Aorta (tissue), 5 donors: ENCODE measurements at places on chromosomes 3 and 15.
A peak's percentile ranks its signal among the peaks of the same experiment; 100 is the strongest.

GRCh38 chr3:39103324-39103693 is 4.1 kb downstream of the GORASP1 start:
- H3K4me3 ChIP-seq: no peak overlapping the region
- H3K36me3 ChIP-seq: peaks cover 6% of the 10 kb centered on the region
- H3K27me3 ChIP-seq: no peaks in the 10 kb centered on the region
- H3K27ac ChIP-seq: no peak overlapping the region
- H3K4me1 ChIP-seq: no peaks in the 10 kb centered on the region

GRCh38 chr3:123333401-123333800 is 115.5 kb downstream of the ADCY5 start:
- no peaks in the 10 kb centered on the region for H3K36me3 ChIP-seq
- peak overlapping the region; percentile 65 for H3K27ac ChIP-seq
- no peaks in the 10 kb centered on the region for H3K4me1 ChIP-seq
- H3K27me3 ChIP-seq: no peaks in the 10 kb centered on the region
- DNase-seq: no peak

GRCh38 chr15:50857763-50858162 is 50.7 kb upstream of the AP4E1 start:
- DNase-seq: no peak
- peaks cover 5% of the 10 kb centered on the region for H3K4me1 ChIP-seq
- H3K4me3 ChIP-seq: no peak overlapping the region
- H3K36me3 ChIP-seq: no peaks in the 10 kb centered on the region

DNA sequence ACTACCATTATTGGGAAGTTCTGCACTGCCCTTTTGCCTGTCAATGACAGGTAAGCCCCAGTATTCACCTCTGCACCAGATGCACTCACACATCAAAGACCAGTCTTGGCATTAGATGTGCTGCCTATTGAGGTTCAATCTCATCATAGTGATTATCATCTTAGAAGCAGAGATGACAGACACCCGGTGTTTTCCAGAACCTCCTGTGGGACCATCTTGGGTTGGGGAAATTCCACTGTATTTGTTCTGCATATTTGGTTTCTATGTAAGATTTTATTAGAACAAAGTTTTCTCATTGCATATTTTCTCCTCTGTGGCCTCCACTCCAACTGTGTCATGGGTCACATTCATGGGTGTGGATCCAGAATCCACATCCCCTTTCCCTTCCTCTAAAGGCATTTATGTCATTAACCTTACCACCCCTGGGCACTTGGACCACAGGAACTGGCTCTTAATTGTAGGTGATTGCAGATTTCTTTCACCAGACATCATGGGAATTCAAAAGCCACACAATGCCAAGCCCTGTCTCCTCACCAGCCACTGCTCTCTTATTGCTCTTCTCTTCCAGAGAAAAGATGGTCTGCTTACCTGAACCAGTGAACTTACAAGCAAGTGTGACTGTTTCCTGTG is 31.2 kb downstream of the PLA1A start:
- peak overlapping the region; percentile 54 for H3K27ac ChIP-seq
- no peak for DNase-seq
- H3K36me3 ChIP-seq: no peaks in the 10 kb centered on the region
- H3K4me1 ChIP-seq: no peaks in the 10 kb centered on the region

DNA sequence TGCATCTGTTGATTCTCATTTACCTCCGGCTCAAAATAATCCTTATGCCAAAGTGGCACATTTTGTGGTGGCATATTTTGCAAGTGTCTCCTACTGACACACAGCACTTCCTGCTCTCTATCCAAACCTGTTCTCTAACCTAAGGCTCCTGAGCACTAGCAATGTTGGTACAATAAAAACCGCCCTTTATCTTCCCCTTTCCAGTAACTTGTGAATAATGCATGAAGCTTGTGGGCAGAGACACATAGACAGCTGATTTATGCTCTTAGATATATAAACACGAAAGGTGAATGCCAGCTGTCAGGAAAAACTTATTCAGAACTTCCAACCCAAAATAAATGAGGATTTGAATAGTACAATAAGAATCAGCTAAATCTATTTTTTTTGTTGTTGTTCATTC is 34.6 kb upstream of the ARPIN start:
- H3K4me1 ChIP-seq: no peaks in the 10 kb centered on the region
- no peak overlapping the region for H3K27ac ChIP-seq
- H3K27me3 ChIP-seq: no peaks in the 10 kb centered on the region
- no peak for DNase-seq

DNA sequence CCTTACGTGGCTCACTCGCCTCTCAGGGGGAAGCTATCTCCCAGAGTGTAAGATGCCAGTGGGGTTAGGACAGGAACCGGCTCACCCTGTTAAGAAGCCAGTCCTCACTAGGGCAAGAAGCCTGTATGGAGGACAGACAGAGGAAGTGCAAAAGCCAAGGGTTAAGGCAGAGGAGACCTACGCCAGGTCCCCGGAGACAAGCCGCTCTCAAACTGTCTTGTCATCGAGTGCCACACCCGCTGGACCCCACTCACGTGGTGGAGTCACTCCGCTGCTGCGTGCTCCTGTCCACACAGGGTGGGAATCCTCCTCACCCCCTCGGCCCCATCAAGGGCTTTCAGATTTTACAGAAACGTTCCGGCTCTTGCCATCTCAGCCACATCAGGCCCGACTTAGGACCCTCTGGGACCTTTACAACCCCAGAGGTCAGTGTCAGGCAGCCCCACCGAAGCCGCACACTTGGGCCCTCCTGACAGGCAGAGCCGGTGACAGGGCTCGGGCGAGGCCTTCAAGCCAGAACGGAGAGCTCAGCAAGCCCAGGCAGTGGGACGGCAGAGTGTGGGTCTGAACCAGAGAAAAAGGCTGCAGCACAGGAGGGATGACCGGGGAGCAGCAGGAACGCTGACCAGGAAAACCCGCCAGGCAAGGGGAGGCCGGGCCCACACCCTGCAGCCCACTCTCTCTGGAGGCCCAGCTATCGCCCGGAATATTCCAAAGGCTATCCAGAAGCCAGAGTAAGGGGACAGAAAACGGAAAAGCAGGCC is 61.7 kb downstream of the XXYLT1 start:
- H3K27me3 ChIP-seq: no peaks in the 10 kb centered on the region
- no peak overlapping the region for H3K4me3 ChIP-seq
- H3K27ac ChIP-seq: peak overlapping the region; percentile 55
- peak; percentile 44 for DNase-seq
- no peaks in the 10 kb centered on the region for H3K4me1 ChIP-seq

- no peaks in the 10 kb centered on the region for H3K36me3 ChIP-seq
- H3K27me3 ChIP-seq: no peaks in the 10 kb centered on the region
- DNase-seq: no peak
- no peak overlapping the region for H3K4me3 ChIP-seq
Measured at GRCh38 chr15:94206463-94207167, 24.7 kb upstream of the MCTP2 start.

- H3K36me3 ChIP-seq: no peaks in the 10 kb centered on the region
- H3K27ac ChIP-seq: no peak overlapping the region
- H3K27me3 ChIP-seq: no peaks in the 10 kb centered on the region
- peak; percentile 16 for DNase-seq
- no peaks in the 10 kb centered on the region for H3K4me1 ChIP-seq
- no peak overlapping the region for H3K4me3 ChIP-seq
Measured at GRCh38 chr3:49523756-49524747, 30.2 kb upstream of the BSN start.

DNA sequence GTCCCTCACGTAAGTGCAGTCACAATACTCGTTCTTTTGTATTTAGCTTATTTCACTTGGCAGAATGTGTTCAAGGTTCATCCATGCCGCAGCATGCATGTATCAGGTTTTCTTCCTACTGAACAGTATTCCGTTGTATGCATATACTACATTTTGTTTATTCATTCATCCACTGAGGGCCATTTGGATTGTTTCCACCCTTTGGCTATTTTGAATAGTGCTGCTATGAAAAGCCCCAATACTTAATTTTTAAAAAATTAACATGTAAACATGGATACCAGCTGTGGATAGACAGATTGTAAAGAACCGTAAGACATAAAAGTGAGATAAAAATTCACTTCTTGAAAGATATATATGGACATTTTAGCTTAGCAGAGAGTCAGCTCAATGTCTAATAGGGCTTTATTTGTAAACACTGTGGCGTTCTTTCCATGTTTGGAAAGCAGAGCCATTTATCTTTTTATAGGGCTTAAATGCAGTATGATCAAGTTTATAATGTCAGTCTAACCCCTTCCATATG is 115.9 kb downstream of the VPS8 start:
- H3K4me1 ChIP-seq: peaks cover 1% of the 10 kb centered on the region
- H3K27me3 ChIP-seq: no peaks in the 10 kb centered on the region
- no peak overlapping the region for H3K4me3 ChIP-seq
- no peak overlapping the region for H3K27ac ChIP-seq
- peaks cover 9% of the 10 kb centered on the region for H3K36me3 ChIP-seq

DNA sequence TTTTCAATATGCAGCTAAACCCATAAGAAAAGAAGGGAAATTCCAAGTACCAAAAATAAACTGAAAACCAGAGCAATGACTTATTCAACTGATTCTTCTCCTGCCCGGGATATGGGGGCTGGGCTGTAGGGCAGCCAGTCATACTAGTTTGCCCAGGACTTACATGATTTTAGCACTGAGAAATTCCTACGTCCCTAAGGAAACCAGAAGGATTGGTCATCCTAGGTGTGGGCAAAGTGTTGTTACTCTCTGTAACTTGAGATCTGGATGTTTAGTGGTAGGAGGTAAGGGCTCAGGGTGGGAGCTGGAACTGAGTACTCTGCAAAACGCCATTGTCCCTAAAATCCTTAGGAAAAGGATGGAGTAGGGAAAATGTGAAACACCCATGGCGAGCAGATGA is 1.2 kb upstream of the DAZL start:
- H3K4me1 ChIP-seq: no peaks in the 10 kb centered on the region
- no peaks in the 10 kb centered on the region for H3K36me3 ChIP-seq
- no peak overlapping the region for H3K27ac ChIP-seq

DNA sequence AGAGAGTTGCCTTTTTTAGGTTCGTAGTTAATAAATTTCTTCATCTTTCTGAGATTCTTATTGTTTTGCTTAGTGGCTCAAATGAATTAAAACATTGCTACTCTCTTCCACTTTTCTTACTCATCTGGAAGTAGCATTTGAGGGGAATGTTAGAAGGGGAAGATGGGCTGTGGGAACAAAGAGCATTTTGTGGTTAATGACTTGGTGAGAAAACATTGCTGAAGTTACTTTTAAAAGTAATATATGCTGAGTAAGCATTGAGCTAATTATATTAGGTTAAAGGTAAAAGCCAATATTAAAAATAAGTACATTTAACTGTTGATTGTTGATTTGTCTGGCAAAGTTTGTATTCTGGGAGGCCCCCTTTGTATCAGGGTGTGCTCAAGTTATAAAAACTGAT is 5.7 kb downstream of the MORF4L1 start:
- no peak for DNase-seq
- H3K4me1 ChIP-seq: no peaks in the 10 kb centered on the region
- no peaks in the 10 kb centered on the region for H3K27me3 ChIP-seq
- no peaks in the 10 kb centered on the region for H3K36me3 ChIP-seq

GRCh38 chr3:45712434-45713110 is 23.4 kb downstream of the SACM1L start:
- H3K4me1 ChIP-seq: no peaks in the 10 kb centered on the region
- no peaks in the 10 kb centered on the region for H3K27me3 ChIP-seq
- H3K27ac ChIP-seq: no peak overlapping the region

- H3K27ac ChIP-seq: no peak overlapping the region
- no peaks in the 10 kb centered on the region for H3K36me3 ChIP-seq
- no peak for DNase-seq
- H3K4me3 ChIP-seq: no peak overlapping the region
- no peaks in the 10 kb centered on the region for H3K27me3 ChIP-seq
Measured at GRCh38 chr15:77877869-77878577, 199.5 kb downstream of the TBC1D2B start.

DNA sequence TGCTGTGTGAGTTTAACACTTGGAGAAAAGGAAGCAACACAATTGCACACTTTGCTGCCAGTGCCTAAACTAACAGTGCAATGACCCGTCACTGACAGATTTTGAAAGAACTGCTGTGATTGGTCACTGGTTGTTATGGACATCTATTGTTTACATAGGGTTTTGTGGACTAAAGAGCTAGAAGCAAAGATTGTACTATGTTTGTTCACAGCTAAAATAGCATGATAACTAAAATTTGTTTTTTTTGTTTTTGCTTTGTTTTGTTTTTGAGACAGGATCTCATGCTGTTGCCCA is 112.4 kb upstream of the GOLGA8J start:
- no peak overlapping the region for H3K4me3 ChIP-seq
- DNase-seq: no peak
- no peaks in the 10 kb centered on the region for H3K4me1 ChIP-seq

GRCh38 chr3:30741889-30742288 is 135.5 kb downstream of the TGFBR2 start:
- no peaks in the 10 kb centered on the region for H3K4me1 ChIP-seq
- no peak for DNase-seq
- no peak overlapping the region for H3K4me3 ChIP-seq

- no peaks in the 10 kb centered on the region for H3K4me1 ChIP-seq
- DNase-seq: no peak
- H3K27ac ChIP-seq: no peak overlapping the region
Measured at GRCh38 chr15:81098861-81099651, 35.0 kb upstream of the CFAP161 start.

DNA sequence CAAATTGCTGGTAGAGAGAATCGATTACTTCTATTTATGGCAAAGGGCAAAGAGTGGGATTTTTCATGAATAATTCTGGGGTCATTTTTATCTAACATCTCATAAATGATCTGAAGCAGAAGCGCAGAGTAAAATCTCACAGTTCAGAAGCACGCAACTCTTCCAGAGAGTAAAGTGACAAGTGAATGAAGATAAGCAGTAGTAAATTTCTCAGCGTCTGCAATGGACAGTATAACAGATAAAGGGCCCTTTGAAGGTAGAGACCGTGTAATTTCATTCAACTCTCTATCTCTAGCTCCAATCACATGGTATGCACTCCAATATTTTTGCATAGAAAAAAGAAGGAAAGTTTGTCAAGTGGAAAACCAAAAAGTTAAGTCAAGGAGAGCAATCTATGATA is 521.1 kb upstream of the NECTIN3 start:
- no peak for DNase-seq
- H3K27me3 ChIP-seq: no peaks in the 10 kb centered on the region
- no peak overlapping the region for H3K27ac ChIP-seq
- no peak overlapping the region for H3K4me3 ChIP-seq

GRCh38 chr15:49174902-49175301 is 4.9 kb downstream of the GALK2 start:
- no peak overlapping the region for H3K27ac ChIP-seq
- DNase-seq: no peak
- no peak overlapping the region for H3K4me3 ChIP-seq

DNA sequence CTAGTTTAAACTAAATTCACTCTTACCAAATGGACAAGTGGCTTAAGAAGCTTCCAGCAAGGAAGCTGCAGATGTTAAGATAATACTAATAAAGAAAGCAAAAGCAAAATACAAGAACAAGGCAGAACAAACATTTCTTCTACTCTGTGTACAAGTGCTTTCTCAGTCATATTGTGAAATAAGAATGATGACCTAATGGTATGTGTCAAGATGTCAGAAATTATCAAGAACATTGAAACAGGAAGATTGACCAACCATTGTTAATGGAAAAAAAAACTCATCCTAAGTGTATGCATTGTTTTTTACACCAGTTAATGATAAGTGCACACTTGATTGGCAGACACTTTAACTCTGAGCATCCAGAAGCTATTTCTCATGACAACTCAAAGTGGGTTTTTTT is 65.4 kb upstream of the P2RY1 start:
- no peak for DNase-seq
- no peak overlapping the region for H3K4me3 ChIP-seq
- no peaks in the 10 kb centered on the region for H3K27me3 ChIP-seq

- H3K4me1 ChIP-seq: no peaks in the 10 kb centered on the region
- no peaks in the 10 kb centered on the region for H3K27me3 ChIP-seq
- no peak overlapping the region for H3K4me3 ChIP-seq
Measured at GRCh38 chr3:181761906-181762305, 50.2 kb downstream of the SOX2 start.

GRCh38 chr3:181700168-181701087 is 11.3 kb upstream of the SOX2 start:
- peaks cover 3% of the 10 kb centered on the region for H3K4me1 ChIP-seq
- H3K27ac ChIP-seq: no peak overlapping the region
- no peak overlapping the region for H3K4me3 ChIP-seq
- DNase-seq: no peak
- no peaks in the 10 kb centered on the region for H3K27me3 ChIP-seq
